ENCODE measurements at places on chromosomes 7 and 10.

DNA sequence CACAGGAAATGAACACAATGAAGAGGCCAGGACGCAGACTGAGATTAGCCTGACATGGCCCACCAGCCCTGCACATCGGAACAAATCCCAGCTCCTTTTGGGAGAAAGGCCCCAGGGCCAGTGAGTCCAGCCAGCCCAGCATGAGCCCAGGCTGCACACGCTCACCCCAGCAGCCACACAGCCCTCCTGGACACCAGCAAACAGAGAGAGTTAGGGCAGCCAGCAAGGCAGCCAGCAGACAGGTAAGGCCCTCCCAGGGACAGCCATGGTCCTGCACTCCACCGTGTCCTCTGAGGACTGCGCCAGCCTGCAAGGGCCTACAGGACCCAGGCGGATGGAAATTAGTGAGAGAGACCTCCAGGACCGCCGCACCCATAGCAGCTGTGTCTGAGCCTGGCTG is 8.1 kb upstream of the GRID1 start:
- no peak for DNase-seq

- no peak for DNase-seq
Observed at GRCh38 chr7:120628251-120628650, 229.7 kb downstream of the TSPAN12 start.

- DNase-seq = peak; percentile 99
Observed at GRCh38 chr7:28685644-28686417, 272.3 kb downstream of the TRIL start.

GRCh38 chr10:4399556-4399955 is 426.5 kb upstream of the AKR1E2 start:
- DNase-seq = peak; percentile 76

DNA sequence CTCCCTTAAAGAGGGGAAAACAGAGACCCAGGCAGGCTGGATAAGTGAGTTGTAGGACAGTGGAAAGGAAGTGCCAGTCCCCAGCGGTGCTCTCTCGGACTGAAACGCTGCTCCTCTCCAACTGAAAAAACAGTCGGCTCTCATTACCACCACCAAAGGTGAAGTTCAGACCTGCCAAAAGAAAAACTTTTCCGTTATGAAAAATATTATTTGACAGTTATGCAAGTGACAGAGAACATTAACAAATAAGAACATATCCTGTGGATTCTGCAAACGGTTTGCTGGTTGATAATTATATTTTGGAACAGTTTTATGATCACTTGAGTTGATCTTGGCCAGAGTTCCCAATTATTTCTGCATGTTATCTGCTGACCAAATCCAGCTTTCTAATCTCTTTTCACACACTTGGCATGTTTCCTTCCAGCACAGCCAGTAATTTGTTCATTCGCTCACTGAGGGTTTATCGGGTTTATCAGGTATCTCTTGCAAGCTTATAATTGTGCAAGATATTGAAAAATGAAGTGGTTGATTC is 82.6 kb downstream of the PTPRE start:
- DNase-seq = no peak

DNA sequence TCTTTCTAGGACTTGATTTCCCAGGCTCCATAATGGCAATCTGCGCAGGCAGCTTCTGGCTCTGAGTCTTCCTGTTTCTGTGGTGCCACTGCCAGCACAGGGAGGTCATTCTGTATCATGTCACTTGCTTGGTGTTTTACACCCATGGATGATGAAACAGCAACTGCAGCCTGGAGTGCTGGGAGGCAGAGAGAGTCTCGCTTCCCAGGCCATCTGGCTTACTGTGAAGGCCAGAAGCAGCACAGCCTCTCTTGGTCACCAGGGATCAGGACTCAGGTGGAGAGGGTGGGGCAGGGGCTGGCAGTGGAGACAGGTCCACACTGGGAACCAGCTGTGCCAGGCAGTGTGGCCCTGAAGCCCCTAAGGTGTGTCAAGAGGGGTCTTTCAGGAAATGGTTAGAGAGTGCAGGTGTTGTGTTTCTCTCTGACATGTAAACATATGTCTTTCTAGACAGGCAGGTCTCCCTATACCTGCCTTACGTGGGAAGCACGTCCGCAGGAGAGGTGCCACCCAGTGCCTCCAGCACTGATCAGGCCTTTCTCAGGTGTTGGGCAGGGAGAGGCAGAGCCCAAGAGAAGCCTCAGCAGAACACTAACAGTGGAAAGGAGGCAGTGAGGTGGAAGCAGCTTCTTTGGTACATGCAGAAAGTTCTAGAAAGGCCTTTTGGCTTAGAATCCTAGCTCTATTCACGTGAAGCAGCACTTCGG is 71.4 kb downstream of the INSIG1 start:
- DNase-seq = no peak

DNA sequence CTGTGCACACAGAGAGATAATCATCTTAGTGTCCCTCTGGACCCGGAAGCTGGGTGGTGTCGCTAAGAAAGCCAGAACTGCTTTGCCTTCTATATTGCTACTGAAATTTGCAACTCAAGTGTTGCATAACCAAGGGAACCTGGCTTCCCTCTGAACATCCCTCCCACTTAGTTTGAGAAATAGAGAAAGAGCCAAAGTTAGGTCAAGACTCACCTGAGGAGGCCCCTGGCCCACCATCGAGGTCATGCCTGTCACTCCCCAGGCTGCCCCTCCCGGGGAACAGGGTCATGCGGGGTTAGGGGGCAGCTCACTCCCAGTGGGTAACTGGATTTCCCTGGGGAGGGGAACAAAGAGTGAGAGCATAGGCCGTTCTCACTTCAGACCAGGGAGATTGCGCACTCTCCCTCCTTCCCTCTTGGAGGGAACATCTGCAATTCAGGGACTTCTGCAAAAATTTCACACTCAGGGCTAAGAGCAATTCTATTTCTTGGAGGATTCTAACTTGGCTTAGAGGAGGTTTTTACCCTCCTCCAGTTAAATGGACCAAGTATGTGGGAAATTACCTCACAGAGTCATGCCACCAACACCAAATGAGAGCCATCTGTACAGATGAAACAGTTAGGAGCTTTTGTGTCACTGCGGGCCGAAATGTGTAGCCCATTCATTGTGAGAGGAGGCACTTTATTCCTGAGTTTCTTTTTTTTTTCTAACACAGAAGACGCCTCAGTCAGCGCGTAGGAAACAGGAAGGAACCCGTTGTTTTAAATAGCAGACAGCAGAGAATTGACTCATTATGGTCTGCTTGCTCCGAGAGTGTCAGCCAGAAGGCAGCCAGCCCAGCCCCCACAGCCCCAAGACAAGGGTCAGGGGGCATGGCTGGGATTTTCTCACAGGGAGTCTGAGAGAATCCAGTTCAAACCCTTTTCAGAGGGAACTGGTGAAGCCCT is 221.3 kb downstream of the ARHGAP12 start:
- DNase-seq = peak; percentile 86

GRCh38 chr10:5117026-5117425 is 22.8 kb downstream of the AKR1C3 start:
- DNase-seq = no peak

DNA sequence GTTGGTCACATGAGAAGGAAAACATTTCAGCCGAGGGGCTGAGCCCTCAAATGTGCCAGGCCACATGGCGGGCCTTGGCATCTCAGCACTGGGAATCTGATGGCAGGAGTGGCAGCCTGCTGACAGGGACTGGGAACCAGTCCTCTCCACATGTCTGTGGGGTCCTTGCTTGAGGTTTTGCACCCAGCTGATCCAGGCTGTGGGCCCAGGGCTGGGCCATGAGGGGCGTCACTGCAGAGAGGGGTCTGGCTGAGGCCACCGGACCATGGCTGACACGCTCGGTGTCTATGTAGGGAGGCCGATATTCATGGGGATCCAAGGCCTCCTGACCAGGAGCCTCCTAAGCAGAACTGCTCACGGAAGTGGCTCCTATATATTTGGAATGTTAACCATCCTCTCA is 31.0 kb upstream of the PWWP2B start:
- no peak for DNase-seq

- DNase-seq = no peak
Observed at GRCh38 chr10:32972929-32973328, 14.9 kb upstream of the ITGB1 start.

DNA sequence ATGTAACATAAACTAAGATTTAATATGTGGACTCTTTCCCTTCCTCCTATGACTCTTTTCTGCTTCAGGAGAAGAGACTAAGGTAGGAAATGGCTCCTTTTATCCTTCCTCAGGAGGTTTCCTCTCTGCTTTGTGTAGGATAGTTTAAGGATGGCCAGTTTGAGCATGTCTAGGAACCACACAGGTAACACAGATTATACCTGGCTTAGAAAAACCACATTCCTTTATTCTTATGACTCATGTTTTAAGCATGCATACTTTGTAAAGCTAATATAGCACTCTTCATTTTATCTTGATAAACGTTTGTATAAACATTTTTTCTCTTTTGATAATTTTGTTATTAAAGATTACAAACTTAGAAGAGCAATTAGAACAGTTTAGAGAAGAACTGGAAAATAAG is 57.8 kb downstream of the CYP51A1 start:
- DNase-seq = no peak

GRCh38 chr10:106836933-106837663 is 327.4 kb downstream of the SORCS1 start:
- DNase-seq = peak; percentile 4

- DNase-seq = peak; percentile 71
Observed at GRCh38 chr10:93352638-93353383, 129.3 kb downstream of the MYOF start.

DNA sequence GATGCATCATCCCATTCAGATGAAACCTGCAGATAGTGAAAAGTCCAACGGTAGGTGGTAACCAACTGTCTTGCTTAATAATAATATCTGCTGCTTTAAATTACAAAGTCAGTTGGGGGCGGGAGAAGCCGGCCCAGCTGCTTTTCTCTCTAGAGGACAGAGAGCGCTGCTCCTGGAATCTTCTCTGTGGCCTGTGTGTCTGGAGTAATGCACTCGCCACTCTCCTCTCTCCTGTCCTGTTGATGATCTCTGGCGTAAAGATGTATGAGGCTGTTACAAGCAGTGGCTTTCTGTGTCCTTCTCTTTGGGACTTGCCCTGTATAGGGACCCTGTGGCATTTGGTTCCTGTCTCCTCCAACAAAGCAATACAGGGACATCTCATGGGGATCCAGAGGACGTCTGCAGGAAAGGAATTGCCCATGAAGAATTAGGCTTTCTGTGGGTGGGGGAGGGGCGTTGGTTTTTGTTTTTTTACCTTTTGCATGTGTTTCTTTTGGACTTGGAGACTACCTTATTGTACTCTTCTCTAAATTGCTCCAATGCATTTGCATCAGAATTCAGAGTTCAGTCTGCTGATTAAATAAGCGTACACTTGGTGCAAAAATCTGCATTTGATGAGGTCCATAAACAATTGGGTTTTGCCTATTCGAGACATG is 231.6 kb downstream of the CELF2 start:
- DNase-seq = no peak

DNA sequence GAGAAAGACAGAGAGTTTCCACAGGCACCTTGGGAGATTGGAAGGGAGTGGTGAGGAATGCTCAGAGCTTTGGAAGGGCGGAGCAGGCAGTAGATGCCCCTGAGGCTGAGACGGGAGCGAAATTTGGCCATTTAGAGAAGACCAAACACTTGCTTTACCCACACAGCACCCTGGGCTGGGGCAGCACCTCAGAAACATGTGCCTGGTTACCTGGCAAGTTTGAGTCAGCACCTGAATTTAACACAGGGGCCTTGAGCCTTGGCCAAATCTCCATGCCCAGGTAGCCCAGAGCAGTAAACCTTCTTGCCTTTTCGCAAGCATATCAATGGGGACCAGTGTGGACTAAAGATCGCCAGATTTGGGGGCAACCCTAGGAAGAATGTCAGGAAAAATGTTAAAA is 111.9 kb upstream of the NFE2L3 start:
- no peak for DNase-seq

- DNase-seq = peak; percentile 30
Observed at GRCh38 chr10:113278664-113279063, 274.2 kb upstream of the HABP2 start.

- peak; percentile 77 for DNase-seq
Observed at GRCh38 chr7:82624337-82624736, 180.8 kb upstream of the CACNA2D1 start.

GRCh38 chr10:121303287-121303890 is 294.9 kb downstream of the FGFR2 start:
- DNase-seq = no peak

- DNase-seq = no peak
Observed at GRCh38 chr7:84624927-84625326, 430.3 kb upstream of the SEMA3A start.

DNA sequence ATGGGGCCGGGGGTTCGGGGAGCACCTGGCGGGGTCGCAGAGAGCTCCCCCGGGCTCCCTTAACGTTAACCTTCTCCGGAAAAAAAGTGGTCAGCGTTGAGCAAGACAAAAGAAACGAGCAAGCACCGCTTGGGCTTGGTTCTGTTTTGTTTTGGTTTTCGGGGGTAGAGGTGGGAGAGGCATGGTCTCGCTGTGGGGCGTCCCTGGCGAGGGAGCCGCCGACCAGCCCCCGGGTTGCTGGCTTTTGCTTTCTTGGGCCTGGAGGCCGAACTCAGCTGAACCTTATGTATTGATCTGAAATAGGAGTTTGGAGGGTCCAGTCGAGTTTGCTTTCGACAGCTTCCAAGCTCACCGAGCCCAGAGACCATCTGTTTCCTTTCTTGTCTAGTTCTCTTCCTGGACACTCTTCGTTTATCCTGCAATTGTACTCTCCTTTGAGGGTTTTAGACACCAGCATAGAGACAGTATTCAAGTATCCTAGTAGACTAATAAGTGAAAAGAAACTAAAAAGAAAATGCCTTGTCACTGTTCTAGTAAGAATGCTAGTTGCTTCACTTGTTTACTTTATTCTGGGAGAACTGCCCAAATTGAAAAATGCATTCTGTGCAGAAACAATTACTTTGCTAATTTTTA is 980 bp downstream of the FHIP2A start:
- DNase-seq = peak; percentile 59

- DNase-seq = no peak
Observed at GRCh38 chr10:72034040-72034499, 54.3 kb downstream of the SPOCK2 start.

DNA sequence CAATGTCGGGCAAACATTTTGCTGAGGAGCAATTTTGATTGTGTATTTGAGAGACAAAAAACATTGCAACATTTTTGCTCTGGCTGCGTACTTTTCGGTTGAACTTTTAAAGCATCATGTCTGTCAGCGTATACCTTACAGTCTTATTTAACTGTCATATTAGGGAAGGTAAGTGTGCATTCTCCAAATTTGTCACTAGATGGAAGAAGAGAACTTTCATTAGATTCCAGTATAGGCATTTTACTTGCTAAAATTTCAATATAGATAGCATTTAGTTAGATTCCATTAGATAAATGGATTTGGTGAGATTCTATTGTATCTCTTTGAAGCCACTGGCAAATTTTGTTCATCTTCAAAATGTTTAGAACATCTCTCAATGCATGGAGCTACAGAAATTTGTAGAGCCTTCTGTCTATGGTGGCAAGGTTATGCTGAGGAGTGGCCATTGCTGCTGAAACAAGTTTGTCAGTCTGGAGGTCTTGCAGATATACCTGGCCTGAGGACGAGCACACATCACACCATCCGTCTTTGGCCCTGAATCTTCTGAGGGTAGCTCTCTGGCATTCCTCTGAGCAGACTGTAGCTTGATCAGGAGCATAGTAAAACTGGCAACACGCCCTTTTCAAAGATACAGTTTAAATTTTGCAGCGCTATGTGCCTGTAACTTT is 437.5 kb upstream of the MBL2 start:
- peak; percentile 5 for DNase-seq
